Tibial artery (tissue), 4 donors: ENCODE measurements at places on chromosomes 7 and 10.

GRCh38 chr7:108016841-108017775 is 14.1 kb upstream of the LAMB1 start:
- DNase-seq, result no peak

DNA sequence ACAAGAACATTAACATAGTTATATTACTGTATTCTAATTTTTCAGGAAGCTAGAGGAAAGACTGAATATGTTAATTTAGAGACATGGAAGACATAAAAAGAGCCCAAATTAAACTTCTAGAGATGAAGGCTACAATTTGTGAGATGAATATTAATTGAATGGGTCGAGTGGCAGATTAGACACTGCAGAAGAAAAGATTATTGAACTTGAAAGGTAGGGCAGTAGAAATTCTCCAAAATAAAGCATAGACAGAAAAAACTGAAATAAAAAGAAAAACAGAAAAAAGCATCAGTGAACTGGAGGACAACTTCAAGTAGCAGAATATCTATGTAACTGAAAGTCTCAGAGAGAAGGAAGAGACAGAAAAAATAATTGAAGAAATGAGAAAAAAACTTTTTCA is 274.3 kb upstream of the IMMP2L start:
- no peak for DNase-seq

- no peak for DNase-seq
Observed at GRCh38 chr10:90432866-90433265, 425.0 kb downstream of the HTR7 start.

DNA sequence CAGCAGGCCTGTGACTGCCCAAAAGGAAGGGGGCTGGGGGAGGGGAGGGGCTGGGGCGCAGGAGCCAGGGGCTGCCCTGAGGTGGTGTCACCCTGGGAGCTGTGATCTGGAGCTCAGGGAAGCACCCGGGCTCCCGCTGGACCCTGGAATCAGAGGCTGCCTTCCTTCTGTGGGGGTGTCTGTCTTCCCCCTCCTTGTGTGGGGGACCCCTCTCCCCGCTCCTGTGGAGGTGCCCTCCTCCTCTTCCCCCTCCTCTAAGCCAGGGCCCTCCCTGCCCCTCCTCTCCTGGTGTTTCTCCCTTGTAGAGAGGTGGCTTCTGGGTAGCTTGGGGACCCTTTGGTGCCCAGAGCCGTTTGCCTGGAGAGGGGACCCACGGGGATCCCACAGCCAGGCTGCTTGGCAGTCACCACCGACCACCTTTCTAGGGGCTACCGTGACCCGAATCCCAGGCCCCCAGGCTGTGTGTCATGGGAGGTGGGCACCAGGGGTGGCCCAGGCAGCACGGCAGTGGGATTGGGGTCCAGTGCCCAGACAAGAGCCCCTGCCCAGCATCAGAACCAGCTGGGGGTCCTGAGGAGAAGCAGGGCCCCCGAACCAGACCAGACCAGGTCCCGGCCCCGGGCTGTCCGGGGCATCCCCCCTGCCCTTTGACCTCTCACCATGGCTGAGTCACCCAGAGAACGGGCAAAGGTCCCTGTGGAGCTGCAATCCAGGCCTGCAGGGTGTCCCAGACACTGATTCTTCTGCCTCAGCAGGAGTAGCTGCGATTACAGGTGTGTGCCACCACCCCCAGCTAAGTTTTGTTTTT is 741 bp downstream of the PRAP1 start:
- no peak for DNase-seq
